Activated T-helper 1 cell treated with anti-CD3 and anti-CD28 coated beads, Interleukin-2, amount 50 U/mL, for 16 hours (primary cell): ENCODE measurements at places on chromosomes 3 and 15.

GRCh38 chr3:43786526-43787305, 96.0 kb downstream of the ABHD5 start:
- no peak for DNase-seq

DNA sequence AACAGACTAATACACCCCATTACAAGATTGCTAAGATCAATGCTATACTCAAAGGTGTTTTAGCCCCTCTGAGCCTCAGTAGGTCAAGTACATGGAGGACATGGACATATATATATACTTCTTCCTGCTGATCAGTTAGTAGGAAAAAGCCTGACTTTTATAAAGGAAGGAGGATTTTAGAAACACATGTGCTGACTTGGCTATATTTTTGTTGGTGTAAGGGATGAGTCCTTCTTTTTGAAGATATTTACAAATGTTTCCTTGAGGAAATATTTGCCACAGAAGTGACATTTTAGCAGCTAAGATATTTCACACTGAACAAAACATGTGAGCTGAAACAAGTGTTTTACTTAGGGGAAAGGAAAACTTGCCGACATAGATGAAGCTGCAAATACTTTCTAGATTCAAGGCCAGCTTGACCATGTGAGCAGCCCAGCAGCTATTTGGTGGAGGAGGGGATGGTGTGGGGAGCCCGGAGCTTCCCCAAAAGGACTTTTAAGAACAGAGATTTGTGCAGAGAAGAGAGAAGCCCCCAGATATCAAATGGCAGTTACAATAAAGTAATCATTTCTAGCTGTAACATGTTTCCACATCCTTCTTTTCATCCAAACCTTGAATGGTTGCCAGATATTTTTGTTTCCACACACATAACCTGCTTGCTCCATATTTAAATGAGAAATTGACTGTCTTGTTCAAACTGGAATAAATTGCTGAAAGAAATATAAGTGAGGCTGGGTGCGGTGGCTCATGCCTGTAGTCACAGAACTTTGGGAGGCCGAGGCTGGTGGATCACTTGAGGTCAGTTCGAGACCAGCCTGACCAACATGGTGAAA, 111.7 kb upstream of the NR2F2 start:
- no peak for DNase-seq

DNA sequence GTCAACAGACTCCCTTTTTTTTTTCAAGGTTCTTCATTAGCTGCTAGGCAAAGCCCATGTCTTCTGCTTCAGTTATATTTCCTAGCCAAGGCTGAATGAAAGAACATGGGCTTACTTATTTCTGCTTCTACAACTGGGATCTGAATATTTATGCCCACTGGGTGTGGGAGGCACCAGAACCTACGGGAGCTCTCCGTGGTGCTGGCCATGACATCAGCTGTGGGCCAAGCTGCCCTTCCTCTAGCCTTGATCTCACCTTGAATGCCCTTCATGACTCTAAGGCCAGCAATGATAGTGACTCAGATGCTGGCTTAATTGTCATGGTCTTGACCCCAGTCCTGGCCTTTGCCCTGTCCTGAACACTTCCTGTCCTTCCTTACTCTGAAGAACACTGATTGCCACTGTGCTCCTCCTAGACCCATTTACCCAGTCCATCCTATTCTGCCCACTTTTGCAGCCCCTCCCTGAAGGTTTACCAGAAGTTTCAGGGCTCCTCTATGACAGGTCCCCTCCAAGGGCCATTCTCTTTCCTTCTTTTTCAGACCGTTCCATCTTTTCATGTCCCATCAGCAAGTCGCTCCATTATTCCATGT, 32.8 kb upstream of the PRR20G start:
- DNase-seq = no peak

GRCh38 chr3:156172536-156172935, 52.2 kb downstream of the KCNAB1 start:
- no peak for DNase-seq
